ENCODE measurements at places on chromosomes 12 and 14. TPM values are rescaled to one million over a fixed set of nuclear protein-coding genes. Genes with fewer than 3 reads are reported as not detected.

The LTBP2 gene
- 1.5 TPM for total RNA-seq

The SYT1 gene
- total RNA-seq, result 152 TPM

The AMHR2 gene
- total RNA-seq, result not detected

The INHBE gene
- not detected for total RNA-seq

The CACNB3 gene
- 42.8 TPM for total RNA-seq

The KLRB1 gene
- not detected for total RNA-seq

The SYNDIG1L gene
- total RNA-seq, result 0.98 TPM

The EIF4B gene
- 611 TPM for total RNA-seq

The PLD4 gene
- 1.2 TPM for total RNA-seq

The TWF1 gene
- total RNA-seq, result 120 TPM

The KRT4 gene
- not detected for total RNA-seq

The SIX6 gene
- not detected for total RNA-seq

The ARG2 gene
- 40.1 TPM for total RNA-seq

The SIX4 gene
- total RNA-seq, result 0.49 TPM

The MEG3 gene
- total RNA-seq, result 91.7 TPM

The CD163L1 gene
- 1.5 TPM for total RNA-seq

The IGF1 gene
- 3.9 TPM for total RNA-seq

The ERP27 gene
- not detected for total RNA-seq

The TGM1 gene
- total RNA-seq, result 0.49 TPM

The FGD6 gene
- total RNA-seq, result 8.1 TPM

The RFLNA gene
- total RNA-seq, result 7.6 TPM

The PTGDR gene
- 0.49 TPM for total RNA-seq

The RAB2B gene
- 32.5 TPM for total RNA-seq

The PRH2 gene
- total RNA-seq, result not detected

The RERG gene
- 2.2 TPM for total RNA-seq

The ZC2HC1C gene
- total RNA-seq, result 1.7 TPM

Measured in temporal lobe (tissue), 4 donors.